RPMI7951 (cell line): ENCODE measurements at places on chromosomes 3 and 15.

- DNase-seq: no peak
Observed at GRCh38 chr15:26525096-26525495, 247.8 kb downstream of the GABRB3 start.

DNA sequence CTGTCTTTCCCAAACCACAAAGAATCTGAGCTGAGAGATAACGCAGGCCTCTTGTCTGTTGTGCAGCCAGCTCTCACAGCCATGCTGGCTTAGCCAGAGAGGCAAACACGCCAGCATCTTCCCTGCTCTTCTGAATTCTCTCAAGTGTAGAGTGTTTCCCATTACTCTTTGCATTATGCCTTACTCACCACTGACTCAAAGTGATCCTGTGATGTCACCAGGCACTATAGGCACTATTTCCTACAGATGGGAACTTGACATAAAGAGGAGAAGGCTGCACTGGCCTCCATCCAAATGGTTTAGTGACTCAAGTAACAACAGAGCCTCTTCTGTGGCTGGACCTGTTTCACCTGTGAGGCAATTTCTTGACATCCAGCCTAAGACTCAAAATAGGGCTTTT lies 44.4 kb downstream of the PDZRN3 start:
- DNase-seq: peak; percentile 34

- DNase-seq: no peak
Observed at GRCh38 chr3:58092521-58092920, 84.3 kb downstream of the FLNB start.

DNA sequence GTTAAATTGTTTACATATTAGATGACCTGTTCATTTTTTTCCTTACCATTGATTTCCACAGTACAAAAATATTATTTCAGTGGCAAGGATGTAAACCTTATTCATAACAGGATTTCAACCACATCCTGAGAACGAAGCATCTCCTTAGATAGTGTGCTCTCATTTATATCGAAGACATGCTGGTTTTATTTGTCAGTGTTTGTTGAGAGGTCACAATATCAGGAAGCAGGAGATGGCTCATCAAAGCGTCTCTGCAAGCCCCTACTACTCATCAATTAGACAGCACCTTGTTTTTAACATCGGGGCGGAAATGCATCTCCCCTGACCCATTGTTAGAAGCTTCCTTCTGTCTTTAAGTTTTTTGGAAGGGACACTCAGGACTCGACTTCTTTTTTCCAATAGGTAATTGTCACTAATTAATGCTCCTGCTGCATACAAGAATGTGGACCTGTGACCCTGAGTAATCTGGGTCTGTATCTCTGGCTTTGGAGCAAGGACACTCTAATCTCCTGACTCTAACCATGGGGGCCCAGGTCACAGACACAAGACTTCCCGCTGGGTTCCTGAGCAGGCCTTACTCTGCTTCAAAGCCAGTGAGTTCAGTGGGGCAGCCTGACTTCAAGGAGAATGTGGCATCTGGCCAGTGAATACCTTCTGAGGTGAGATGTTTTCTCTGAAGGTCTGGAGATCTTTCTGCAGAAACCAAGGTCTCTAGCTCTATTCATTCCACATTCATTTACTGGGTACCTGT lies 50.3 kb downstream of the MECOM start:
- DNase-seq: no peak

DNA sequence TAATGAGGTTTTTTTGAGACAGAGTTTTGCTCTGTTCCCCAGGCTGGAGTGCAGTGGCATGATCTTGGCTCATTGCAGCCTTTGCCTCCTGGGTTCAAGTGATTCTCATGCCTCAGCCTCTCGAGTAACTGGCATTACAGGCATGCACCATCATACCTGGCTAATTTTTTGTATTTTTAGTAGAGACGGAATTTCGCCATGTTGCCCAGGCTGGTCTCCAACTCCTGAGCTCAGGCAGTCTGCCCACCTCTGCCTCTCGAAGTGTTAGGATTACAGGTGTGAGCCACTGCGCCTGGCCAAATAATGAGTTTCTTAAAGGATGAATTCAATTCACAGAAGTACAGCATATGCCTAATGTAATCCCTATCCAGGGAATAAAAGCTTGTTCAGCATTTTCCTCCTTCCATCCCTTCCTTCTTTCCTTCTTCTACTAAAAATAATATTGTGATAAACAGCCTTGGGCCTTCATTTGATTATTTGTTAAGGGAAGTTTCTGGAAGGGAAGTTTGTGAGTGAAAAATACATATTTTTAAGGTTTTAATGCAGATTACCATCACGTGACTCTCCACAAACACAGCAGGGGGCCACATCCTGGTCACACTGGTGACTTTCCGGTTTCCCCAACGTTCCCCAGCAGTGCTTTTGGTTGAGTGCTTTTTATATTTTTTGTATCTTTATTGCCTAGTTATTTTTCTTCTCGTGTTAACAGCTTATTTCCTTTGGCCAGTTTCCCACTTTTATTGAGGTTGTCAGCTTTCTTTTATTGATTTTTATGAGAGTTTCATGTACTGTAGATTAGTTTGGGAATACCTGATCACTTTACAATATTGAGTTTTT lies 116.8 kb downstream of the USP13 start:
- DNase-seq: no peak

GRCh38 chr15:52428297-52428696 lies 100.4 kb downstream of the MYO5A start:
- DNase-seq: peak; percentile 10

- no peak for DNase-seq
Observed at GRCh38 chr3:151112731-151113130, 27.3 kb downstream of the MED12L start.

GRCh38 chr15:60006203-60006862 lies 2.2 kb downstream of the FOXB1 start:
- peak; percentile 35 for DNase-seq

DNA sequence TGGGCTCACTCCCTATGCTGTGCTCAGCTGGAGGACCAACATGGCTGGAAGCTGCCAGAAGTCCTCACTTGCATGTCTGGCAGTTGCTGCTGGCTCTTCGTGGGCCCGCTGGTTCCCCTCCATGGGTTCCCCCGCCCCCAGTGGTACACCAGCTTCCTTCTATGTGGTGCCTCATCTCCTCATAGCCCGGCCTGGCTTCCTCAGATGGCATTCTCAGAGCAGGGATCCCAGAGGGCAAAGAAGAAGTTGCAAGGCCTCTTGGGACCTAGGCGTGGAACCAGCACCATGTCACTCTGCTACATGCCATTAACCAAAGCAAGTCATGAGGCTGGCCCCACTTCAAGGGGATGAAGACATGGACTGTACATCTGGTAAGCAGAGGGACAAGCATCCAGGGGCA lies 2.9 kb upstream of the CFAP92 start:
- DNase-seq: no peak

GRCh38 chr15:50051811-50052419 lies 67.1 kb downstream of the ATP8B4 start:
- DNase-seq: peak; percentile 73

DNA sequence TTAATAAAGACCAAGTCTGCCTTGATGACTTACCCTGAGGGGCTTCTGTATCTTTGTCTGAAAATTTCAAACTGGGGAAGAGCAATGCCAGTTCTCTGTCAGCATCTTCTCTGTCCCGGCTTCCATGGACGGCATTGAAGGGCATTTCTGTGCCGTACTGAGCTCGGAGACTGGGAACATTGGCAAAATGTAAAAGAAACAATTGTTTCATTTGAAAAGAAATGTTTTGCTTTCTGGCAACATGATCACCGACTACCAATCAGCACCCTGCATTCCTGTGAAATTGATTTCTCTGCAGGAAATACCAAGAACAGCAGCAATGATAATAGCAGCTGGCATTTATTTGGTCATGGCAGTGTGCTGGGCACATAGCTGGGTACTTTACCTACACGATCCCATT lies 26.2 kb downstream of the NME9 start:
- no peak for DNase-seq

DNA sequence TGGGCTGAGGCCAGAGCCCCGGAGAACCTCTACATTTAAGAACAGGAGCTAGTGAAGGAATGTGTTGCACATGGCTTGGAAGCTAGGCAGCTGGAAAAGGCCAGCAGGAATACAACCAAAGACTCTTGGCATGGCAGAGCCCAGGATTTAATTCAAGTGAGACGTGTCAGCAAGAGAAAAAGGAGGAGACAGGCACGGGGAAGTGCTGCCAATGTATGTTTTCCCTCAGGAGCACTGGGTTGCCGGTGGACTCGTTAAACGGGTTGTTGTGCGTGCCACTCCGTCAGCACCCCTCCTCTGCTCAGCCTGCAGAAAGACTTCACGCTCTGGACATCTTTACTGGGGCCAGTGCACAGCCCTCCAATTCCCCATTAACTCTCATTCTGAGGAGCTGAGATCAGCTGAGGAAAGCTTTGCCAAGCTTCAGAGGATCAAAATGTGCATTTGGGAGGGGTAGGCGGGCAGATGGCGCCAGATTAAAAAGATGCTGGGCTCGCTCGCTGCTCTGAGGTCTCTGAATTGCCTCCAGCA lies 103.7 kb downstream of the PDZRN3 start:
- DNase-seq: no peak

DNA sequence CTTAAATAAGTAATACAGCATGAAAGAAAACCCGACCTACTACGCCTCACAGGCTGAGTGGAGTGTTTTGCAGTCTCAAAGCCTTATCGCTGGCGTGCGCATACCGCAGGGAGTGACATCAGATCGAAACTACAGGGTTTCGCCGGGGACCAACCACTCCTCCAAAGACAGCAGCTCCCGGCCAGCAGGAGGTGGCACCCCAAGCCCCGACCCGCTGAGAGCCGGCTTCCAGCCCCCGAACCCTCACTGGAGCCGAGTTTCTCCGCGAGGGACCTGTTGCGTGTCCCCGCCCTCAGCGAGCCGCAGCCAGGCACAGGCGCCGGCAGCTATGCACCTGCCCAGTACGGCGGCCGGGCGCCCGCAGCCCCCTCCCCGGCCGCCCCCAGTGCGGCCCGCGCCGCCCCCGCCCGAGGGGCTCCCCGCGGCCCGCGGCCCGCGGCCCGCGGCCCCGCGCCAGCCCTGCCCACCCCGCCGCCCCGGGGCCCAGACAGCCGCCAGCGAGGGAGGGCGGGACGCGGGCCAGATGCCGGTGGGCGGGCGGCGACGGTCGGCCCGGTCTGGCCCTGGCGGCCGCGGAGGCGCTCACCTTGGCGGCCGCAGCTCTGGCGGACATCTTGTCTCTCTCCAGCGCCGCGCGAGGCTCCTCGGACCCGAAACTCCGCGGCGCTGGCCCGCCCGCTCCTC lies 710 bp downstream of the TJP1 start:
- peak; percentile 85 for DNase-seq

- no peak for DNase-seq
Observed at GRCh38 chr3:18127859-18128681, 297.1 kb downstream of the SATB1 start.

DNA sequence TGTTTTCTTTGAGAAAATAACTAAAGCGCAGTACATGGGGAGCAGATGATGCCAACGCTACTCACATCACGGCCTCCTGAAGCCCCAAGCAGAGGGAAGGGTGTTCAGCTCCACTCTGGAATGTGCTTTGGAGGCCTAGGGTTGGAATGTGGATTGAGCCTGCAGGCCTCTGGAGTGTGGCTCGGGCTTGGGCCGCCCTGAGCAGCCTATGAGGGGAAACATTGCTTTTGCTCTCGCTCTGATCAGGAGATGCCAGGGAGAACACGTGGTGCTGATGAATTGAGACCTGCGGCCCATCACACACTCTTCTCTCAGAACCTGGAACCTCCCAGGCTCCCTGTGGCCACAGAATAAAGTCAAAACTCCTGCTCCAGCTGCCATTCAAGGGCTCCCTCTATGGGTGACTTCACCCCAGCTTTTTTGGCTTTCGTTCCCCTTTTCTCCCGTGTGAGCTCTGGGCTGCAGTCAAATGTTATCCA lies 23.3 kb downstream of the CCDC13 start:
- no peak for DNase-seq

- DNase-seq: no peak
Observed at GRCh38 chr3:52183786-52184445, 14.0 kb upstream of the ALAS1 start.

DNA sequence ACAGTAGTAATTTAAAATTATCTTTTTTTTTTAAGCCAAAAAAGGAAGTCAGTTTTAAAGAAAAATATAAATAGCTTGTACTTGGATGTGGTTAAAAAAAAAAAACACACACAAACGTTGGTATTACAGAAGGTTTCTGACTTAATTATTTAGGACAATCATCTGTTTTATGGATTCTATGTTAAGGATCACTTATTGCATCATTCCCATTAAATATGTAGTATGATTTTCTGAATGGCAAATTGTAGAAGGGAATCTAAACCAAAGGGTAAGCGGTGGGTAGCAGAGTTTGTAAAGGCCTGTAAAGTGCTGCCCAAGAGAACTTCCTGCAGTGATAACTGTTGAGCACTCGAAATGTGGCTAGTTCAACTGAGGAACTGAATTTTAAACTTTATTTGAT lies 8.0 kb downstream of the SENP2 start:
- no peak for DNase-seq

DNA sequence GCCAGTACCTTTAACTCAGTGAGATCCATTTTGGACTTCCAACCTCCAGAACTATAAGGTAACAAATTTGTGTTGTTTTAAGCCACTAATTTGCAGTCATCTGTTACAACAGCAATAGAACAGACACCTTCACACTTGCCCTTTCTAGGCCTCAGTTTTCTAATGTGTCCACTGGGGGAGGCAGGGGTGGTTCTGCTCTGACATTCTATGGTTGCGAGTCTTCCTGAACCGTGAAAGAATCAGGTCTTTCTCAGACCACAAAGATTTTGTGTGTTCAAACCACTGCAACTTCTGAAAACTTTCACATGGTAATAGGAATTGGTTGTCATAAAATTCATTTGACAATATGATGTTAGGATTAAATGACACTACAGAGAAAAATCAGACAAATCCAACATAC lies 26.8 kb upstream of the CSTA start:
- DNase-seq: no peak

- DNase-seq: peak; percentile 27
Observed at GRCh38 chr3:136194409-136195257, 1.5 kb downstream of the MSL2 start.

DNA sequence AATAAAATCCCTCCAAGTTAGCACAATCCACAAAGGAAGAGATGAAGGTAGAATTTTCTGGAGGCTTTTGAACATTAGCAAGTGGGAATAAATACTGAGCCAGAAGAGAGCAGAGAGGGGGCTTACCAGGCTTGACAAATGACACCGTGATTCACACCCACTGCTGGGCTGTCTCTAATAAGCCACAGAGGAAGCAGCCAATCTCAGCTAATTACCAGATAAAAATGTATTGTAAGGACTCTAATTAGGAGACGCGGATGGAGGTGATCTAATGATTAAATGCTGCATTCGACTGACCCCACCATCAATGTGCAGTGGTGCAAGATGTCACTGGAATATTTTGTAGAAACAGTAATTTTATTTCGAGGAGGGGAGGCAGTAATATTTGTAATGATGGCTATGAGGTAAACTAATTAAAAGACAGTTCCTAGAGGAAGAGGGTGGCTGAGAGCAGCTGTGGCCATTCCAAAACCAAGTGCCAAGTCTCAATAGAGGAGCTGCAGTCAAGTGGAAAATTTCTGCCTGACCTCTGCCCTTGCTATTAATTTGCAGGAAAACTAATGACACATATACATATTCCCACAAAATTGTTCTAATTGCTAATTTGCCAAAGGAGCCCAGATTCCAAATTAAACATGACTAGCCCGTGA lies 602.2 kb downstream of the FOXP1 start:
- no peak for DNase-seq

GRCh38 chr3:31934018-31934417 lies 47.0 kb downstream of the OSBPL10 start:
- no peak for DNase-seq
